Ascending aorta (tissue), 2 donors: ENCODE measurements at places on chromosomes 12 and 14. TPM values are rescaled to one million over a fixed set of nuclear protein-coding genes. Genes with fewer than 3 reads are reported as not detected.

FBRSL1 gene
- 40.7 TPM for total RNA-seq

KDM2B gene
- total RNA-seq: 17.3 TPM

TESPA1 gene
- not detected for total RNA-seq

APEX1 gene
- total RNA-seq: 21.5 TPM

CRY1 gene
- 23.0 TPM for total RNA-seq

SIX6 gene
- total RNA-seq: not detected

USP44 gene
- total RNA-seq: 5.7 TPM

CIROP gene
- not detected for total RNA-seq

CLEC14A gene
- total RNA-seq: 192 TPM

OR6C2 gene
- not detected for total RNA-seq
